ENCODE measurements at places on chromosomes 2 and 18.

- no peak for DNase-seq
These were observed 754.1 kb downstream of the DPP10 start for GRCh38 chr2:115196587-115196986.

DNA sequence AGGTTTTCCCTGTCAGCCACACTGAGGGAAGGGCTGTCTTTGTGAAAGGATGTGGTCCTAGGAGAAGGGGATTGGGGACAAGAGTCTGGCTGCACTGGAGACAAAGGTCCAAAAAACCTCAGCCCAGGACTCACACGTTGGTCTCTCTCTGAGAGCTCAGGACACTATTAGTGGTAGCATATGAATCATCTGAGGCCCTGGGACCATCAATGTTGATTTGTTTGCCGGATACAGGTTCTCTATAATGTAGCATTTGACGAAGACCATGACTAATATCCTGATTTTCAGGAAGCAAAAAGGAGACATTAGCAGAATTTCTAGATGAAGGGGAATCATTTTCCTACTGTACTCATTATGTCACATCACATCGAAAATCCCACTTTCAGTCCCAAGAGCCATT is 22.2 kb upstream of the DNAH6 start:
- DNase-seq, result no peak

GRCh38 chr2:135043345-135043744 is 3.9 kb downstream of the MAP3K19 start:
- DNase-seq, result no peak

GRCh38 chr2:158359846-158360245 is 96.7 kb downstream of the CCDC148 start:
- DNase-seq, result no peak

Data from NCI-H1436 treated with DMSO at 0.1 percent for 48 hours (cell line).